SW480 (cell line): ENCODE measurements at places on chromosomes 1 and 21.

- DNase-seq = no peak
These were observed 29.5 kb upstream of the DMRTA2 start for GRCh38 chr1:50452700-50453099.

DNA sequence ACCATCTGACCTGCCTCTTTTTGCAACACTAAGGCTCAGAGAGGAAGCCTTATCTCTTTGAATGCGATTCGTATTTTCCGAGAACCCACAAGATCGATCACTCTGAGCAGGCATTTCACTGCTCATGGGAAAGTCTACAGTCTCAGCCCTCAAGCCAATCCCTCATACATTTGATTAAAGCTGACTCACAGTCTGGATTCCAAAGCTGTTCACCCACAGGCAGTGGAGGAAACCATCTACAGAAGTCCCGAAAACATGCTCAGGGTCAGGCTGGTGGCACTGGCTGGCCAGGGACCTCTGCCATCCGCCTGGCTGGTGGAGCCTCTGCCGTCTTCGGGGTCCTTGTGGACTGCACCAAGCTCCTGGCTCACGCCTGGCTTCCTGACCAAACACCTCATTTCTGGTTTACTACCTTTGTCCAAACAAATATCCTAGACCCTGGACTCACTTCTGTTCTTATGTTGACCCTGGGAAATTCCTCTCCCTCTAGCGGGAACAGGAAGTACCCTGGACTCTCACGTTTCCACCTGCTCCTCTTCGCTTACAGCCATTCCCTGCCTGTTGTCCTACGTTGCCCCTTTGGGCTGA, 650.0 kb downstream of the SMYD3 start:
- DNase-seq = no peak

- DNase-seq = peak; percentile 22
These were observed 3.3 kb upstream of the HNRNPCL1 start for GRCh38 chr1:12851779-12852178.

DNA sequence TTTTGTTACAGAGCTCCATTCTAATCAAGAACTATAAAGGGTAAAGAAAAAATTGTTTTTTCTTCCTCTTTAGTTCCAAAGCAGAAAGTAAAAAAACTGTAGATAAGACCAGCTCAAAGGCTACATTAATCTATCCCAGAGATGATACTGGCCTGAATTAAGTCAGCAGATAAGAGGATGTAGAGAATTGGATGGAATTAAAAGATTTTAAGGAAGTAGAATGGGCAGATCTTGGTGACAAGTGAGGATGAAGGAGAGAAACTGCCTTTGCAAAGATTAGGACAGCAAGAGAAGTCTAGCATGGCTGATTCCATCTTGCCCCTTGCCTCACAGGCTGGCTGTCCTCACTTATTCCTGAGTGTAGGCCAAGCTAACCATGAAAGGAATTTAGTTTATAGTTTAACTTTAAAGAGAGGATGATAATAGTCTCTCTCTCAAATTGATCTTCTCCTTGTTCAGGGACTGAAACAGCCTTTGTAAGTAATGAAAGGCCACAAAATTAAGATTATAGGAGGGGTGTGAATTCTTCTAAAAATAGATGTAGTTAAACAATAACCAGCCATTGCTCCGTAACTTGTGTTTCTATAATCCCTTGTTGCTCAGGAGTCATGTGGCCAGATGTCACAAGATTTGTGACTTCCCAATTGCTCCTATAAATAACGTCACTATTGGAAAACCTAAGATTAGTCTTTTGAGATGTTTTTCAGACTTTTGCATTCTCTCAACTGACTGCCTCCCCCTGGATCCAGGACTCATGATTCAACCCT, 265.0 kb upstream of the USP24 start:
- no peak for DNase-seq

- no peak for DNase-seq
These were observed 293.7 kb downstream of the KIF26B start for GRCh38 chr1:245448531-245448930.

DNA sequence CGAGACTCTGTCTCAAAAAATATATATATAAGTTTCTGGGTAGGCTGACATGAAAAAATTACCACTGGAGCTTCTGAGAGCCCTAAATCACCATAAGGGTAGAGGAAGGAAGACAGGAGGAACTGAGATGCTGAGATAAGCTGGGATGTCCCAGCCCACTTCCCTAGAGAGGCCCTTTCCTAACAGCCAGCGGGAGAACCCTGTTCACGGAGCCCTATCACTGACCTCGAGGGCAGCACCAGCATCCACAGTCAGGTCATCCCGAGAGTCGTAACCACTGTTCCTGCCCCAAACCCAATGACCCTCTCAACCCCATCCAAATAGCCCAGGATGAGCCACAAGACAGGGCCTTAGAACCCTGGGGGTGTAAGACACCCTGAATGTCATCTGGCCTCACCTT, 77.5 kb downstream of the CD34 start:
- no peak for DNase-seq

DNA sequence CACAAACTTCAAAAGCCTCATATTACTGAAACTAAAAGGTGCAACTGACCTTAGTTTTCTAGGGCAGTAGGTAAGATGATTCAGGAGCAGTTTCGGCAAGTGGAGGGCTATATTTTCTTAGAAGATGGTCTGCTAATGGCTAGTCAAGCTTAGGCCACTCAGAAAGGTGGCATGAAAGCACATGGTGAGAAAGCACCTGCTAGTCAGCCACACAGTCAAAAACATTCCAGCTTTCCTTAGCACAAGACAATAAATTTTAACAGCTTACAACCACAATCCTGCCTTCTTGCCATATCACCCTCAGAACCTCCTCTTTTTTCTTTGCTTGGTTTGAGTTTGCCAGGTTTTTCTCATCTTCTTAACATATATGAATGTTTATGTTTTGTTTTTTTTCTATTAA, 81.1 kb upstream of the SLFNL1 start:
- no peak for DNase-seq

- no peak for DNase-seq
These were observed 65.1 kb upstream of the ATP1B1 start for GRCh38 chr1:169041366-169041765.

DNA sequence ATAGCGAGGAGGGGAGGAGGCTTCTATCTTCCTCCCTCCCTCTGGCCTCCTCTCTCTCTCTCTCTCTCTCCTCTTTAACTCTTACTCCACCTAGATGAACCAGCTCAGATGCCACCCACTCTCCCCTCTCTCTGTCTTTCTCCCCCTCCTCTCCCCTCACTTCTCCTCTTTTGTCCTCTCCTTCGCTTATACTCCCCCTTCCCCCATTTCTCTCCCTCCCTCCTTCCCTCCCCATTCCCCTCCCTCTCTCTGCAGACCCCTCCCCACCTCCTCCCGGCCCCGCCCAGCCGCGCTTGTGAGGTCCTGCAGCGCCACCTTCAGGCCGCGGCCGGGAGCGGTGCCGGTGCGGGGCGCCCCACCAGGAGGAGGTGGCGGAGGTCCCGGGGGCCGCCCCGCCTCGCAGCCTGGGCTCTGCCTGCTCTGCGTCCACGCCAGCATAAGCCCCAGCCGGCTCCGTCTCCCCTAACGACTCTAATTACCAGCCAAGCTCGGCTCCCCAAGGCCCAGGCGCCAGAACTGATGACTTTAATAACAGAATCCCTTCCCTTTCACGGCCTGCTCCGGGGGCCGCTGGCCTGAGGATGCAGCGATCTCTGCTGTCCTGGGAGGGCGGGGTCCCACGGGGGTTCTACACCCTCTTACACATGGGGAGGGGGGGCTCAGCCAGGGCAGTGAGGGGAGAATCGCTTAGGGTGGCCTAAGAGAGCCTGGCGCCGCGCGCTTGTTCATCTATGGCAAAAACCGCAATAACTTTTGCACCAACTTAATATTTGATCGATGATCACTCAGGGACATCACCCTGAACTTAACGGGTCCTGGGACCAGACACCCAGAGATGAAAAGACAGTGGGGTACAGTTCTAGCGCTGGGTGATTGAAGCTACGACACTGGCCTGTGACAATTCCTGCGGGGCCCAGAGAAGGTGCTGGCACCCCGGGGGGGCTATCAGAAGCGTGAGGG, 637.3 kb downstream of the MATN1 start:
- no peak for DNase-seq

DNA sequence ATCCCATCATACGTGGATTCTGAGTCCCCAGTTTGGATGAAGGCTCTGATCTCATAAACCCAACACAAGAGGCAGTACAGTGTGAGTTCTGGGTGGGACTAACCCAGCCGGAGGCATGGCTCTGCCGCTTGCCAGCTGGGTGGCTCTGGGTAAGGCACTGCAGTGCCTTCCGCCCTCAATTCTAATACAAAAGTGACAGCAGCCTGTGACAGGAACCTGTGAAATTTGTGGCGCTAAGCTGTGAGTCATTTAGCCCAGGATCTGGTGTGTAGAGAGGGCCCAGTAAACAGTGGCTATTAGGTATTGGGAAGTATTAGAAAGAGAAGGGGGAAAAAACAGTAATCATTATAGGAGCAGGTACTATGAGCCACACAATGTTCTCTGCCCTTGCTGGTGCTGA, 23.3 kb downstream of the HSPG2 start:
- no peak for DNase-seq

DNA sequence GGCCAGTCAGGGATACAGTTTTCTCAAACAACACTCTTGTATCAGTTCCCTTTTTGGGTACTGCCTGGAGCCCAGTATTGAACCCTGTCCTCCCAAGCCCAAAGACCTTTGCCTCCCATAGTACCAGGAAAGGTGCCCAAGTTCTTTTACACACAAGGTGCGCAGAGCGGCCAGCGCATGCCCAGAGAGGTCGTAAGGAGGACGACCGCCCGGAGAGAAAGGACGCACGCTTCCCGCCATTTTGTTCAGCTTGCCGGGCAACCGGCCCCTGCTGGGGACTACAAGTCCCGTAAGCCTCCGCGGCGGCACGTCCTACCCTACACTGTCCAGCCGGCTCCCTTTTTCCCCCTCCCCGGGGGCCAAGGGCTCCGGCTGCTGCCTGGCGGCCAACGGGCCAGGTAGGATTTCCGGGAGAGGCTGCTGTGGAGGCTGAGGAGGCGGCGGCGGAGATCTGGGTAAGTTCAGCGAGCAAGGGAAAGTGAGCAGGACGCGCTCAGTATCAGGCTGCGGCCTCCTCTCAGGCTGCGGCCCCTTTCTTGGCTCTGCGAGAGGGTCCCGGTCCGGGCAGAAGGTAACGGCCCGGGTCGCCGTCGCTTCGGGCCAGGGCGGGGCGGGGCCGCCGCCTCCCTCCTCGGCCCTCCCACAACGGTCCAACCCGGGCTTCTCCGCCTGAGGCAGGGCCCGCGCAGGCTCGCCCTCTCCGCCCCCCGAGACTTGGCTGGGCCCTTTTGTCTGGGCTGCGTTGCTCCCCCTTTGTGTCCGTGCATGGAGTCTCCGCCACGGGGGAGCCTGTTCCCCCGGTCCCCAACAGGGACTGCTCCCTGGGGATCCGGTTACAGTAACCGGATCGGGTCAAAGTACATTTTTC, at the start of gene PHACTR4:
PHACTR4 (plus strand) TSS at position 370 of the 868 bp plus-strand sequence. CDS start 37,708 bp downstream, outside the sequence.
- DNase-seq = peak; percentile 95

DNA sequence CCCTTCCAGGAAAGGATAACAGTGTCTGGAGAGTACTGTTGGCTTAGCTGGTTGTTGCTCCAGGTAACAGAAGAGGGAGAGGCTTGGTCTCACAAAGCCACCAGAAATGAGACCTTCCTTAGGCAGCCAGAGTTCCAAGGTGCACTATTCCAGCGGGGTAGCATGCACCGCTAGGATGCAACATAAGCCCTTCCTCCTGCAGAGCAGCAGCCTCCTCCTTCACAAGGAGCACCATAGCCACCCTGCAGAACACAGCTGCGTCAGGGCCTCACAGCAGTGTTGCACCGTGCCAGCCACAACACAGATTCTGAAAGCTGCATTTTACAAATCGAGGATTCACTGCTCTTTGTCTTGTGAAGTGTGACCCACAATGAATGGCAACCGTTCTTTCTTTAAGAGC, 142.0 kb downstream of the CLIC6 start:
- DNase-seq = no peak

- no peak for DNase-seq
These were observed 173.6 kb upstream of the CSF3R start for GRCh38 chr1:36656271-36656670.

DNA sequence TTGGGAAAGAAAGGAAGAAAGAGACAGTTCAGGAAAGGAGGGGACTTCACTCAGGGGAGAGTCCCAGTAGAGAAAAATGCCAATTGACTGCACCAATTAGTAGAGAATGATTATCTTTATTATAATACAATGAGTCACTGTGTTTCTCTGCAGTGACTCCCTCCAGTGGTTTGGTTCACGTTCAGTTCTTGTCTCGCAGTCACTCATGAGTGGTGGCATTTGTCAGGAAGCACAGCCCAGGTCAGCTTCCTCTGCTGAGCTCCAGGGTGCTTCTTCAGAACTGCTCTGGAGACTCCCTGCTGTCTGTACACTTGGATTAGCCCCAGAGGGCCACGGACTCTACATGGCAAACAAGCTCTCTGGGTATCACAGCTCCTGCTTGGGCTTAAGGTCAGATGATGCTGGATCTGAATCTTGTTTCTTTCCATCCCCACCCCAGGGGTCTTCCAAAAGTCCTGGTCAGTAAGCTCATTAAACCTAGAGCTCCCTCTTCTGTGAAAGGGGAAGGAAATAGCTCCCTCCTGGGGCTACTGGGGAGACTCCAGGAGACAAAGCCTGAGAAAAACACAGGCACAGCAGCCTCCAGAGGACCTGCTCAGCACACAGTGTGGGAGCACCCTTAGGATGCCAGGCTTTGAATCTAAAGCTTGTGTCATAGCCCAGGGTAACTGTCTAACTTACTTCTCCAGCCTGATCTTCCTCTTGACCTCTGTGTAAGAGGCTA, 619.0 kb downstream of the AJAP1 start:
- DNase-seq = no peak

- DNase-seq = no peak
These were observed 56.3 kb upstream of the GPR153 start for GRCh38 chr1:6317098-6317760.

DNA sequence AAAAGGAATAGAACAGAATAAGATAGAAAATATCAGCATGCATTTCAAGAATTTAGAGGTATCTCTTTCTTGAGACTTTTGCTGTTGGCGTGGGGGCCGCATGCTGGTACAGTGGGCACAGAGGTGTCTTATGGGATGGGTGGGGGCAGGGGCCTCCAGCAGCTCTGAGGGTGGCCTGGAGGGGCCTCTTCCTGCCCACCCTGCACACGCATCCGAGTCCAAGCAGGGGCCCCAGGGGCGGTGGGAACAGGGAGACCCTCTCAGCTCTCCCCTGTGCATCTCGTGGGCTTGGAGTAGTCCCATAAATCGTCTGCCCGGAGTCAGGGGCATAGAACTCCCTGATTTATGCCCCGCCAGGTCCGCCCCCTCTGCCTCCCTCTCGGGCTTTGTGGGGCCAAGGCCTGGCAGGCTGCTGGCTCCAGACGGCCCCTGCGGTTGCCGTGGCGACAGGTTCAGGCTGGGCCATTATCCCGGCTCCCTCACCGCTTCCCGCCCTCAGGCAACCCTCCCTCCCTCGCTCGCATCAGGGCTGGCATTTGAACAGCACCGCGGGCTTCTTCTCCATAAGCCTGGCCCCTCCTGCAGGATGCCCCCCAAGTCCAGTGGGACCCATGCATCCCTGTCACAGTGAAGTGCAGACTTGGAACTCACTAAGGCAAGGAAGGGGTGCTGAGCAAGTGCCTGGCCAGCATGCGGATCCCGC, 133.2 kb upstream of the ZBTB40 start:
- no peak for DNase-seq

DNA sequence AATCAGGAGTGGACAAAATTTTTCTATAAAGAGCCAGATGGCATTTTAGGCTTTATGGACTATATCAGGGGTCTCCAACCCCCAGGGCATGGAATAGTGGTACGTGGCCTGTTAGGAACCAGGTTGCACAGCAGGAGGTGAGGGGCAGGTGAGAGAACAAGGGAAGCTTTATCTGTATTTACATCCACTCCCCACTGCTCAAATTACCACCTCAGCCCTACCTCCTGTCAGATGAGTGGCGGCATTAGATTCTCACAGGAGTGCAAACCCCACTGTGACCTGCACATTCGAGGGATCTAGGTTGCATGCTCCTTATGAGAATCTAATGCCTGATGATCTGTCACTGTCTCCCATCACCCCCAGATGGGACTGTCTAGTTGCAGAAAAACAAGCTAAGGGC, 13.9 kb downstream of the PHTF1 start:
- DNase-seq = no peak
